ENCODE measurements at places on chromosomes 1 and 21.

DNA sequence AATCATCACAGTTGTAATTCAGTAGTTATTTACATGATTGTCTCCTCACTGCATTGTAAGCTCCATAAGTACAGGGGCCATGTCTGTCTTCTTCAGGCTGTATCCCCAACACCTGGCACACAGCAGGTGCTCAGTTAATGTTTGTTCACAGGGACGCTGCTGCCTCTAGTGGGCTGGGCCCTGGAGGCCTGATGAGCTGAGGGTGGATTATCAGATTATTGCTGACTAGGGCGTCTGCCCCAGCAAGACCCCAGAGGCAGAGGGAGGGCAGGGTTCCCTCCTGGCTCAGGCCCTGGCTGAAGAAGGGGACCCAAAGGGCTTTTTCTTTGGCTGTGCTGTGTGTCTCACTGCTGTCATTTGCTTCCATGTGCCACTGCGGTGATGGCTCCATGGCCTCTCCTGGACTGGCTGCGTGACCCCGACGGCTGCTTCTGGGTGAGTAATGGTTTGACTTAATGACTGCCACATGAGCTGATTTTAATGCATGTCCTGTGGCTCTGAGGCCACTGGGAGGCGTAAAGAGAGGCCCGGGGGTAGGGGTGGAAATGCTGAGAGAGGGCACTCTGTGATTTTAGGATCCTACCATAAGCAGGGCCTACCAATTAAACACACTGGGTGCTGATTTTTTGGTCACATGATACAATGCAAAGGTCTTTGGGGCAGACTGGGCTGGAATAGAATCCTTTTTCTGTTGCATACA is 20.8 kb upstream of the EPB41 start:
- DNase-seq = peak; percentile 39

GRCh38 chr1:234715252-234716014 is 105.5 kb upstream of the IRF2BP2 start:
- no peak for DNase-seq

- no peak for DNase-seq
Observed at GRCh38 chr1:204818998-204819397, 51.7 kb upstream of the NFASC start.

GRCh38 chr1:150072959-150073358 is 5.4 kb downstream of the VPS45 start:
- DNase-seq = peak; percentile 48

GRCh38 chr1:54681358-54681757 is 34.3 kb upstream of the TTC4 start:
- no peak for DNase-seq

DNA sequence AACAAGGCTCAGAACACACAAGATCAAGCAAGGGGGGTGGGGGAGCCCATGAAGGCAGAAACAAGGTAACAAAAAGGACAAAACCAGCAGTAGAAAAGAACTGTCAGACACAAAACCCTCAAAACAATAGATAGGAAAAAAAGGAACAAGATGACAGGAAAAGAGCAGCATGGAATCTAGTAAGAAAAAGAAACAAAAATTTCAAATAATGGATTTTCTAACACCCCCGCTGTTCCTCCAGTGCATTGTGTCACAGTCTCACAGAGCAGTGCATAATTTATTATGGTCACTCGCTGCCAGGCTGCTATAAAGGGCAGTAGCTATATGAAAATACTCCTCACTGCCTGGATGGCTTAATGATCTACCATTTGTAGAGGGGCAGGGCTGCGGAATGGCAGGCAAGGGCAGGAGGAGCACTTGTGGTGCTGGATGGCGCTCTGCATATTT is 567.9 kb downstream of the DPYD start:
- no peak for DNase-seq

DNA sequence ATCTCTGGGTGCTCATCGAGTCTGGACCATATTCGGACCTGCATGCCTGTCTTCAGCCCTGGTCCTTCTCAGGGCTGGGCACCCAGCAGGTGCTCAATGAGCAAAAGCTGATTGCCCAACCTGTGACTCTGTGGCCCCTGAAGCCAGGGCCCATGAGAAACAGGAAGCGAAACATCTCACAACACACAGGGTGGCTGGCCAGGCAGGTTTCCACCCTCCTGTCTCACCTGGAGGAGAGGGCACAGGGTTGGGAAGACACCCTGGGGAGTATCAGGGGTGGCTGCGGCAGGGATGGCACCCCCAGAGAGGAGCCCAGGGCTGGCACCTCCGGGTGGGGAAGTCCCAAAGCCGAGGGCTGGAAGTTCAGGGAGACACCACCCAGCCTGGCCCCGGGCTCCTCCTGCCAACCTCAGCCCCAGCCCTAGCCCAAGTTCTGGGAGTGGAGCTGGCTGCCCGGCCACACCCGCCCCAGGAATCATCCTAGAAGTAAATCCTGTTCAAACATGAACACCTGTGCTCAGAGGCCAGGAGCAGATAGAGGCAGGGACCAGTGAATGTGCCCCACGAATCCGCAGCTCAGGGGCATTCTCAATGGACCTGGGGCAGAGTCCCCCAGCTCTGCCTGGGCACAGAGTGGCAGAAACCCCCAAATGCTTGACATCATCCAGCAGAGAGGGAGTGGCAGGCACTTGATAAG is 54.6 kb downstream of the RAP1GAP start:
- no peak for DNase-seq

- no peak for DNase-seq
Observed at GRCh38 chr1:165829888-165830287, 2.5 kb downstream of the UCK2 start.

DNA sequence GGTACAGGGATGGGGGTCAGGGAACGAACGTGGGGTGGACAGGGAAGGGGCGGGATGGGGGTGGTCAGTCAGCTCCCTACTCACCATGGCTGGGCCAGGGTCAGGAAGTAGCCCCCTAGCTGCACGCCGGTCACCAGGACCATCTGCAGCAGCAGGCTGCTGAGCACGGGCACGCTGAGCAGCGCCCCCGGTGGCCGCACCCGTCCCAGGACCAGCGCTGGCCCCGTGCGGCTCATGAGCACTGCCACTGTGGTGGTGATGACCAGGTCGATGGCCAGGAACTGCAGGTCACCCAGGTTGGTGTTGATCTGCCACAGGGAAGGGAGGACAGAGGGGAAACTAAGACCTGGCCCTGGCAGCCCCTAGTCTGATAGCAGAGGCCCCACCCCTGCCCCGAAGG is 6.5 kb upstream of the MFAP2 start:
- DNase-seq = no peak

- DNase-seq = no peak
Observed at GRCh38 chr1:14280909-14281308, 317.6 kb upstream of the KAZN start.

DNA sequence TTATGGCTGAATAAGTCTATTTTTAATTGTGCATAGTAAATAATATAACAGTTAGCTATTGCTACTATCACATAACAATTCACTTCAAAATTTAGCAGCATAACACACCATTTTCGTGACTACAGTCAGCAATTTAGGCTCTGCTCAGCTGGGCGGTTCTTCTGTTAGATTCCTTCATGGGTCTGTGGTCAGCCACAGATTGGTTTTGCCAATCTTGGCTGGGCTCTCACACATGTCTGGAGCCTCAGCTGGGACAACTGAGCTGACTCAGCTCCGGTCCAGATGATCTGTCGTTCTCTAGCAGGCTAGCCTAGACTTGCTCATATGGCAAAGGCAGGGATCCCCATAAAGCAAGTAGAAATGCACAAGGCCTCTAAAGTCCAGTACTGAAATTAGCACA is 15.1 kb upstream of the CDC42BPA start:
- DNase-seq = no peak

DNA sequence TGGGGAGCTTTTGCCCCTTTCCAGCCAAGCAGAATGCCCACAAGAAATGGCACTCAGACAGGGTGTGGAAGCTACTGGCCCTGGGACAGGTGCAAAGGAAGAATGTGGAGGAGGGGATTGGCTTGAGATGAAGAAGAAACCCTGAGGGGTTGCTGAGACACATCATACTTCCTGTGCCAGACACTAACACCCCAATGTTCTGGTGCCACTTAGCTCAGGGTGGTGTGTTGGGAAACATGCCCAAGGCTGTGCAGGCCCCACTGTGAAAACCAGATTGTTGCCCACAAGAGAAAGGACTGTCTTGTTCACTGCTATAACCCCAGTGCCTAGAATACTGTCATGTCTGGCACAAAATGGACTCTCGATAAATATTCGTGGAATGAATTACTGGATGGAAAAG is 9.9 kb upstream of the PAQR6 start:
- DNase-seq = no peak

DNA sequence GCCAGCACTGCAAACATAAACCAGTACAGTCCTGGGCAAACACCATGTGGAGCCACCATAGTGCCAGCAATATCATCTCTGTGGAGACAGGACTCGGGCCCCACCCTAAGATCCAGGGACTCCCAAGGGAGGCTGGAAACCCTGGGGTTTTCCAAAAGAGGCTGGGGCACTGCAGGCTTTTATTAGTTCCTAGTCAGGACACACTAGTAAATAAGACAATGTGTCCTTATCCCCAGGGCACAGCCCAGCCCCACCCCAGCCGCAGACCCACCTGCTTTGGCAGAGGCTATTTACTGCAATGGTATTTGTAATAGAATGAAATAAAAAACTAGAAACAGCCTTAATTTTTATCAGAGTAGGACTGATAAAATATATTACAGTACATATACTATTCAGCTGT is 486 bp upstream of the GJB3 start:
- DNase-seq = no peak

GRCh38 chr1:156420205-156421061 is 51.4 kb downstream of the RHBG start:
- DNase-seq = peak; percentile 70

DNA sequence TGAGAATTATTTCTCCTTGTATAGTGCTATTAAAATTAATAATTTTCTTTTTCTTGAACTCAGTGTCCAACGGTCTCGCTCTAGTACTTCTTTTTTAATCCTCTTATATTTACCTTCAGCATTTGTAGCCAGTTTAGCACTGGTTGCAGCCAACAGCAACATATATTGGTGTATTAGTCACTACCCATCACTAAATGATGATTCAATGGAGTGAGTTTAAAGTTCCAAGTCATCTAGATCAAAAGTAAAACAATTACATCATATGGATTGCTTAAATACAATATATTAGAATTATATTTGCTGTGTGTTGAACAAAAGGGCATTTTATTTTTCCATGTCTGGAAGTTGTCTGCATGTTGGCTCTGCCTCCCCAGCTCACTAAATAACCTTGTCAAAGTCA is 591.8 kb downstream of the ADGRL2 start:
- no peak for DNase-seq

DNA sequence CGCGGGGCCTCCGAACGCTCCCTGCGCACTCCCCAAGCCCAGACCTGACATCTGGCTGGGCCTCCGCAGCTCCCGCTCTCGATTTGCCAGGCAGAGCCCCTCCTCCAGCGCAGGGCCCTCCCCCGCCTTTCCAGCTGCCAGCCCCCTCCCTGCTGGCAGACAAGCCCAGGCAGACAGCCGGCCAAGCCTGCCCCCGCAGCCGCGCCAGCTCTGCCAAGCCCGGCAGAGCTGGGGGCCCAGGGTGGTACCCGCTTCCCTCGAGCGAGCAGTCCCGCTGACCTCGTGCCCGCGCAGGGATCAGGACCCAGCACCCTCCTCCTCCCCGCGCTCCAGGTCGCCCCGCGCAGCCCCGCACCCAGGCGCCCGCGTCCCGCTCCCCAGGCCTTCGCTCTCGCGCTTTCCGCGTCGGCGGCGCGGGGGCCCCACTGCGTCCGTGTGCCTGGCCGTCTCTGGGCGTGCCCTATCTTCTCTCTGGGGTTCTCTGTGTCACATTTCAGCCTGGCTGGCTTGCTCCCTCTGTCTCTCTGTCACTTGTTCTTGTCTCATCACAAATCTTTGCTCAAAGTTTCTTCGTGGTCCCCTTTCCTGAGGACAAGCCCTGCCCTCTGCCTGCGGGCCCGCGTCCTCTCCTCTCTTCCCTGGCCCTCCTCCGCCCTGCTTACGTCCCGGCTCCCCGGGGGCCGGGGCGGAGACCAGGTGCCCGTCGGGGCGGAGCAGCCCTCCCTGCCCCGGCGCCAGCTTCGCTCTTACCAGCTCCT is 580 bp downstream of the INKA2 start:
- DNase-seq = peak; percentile 53

- no peak for DNase-seq
Observed at GRCh38 chr1:19678931-19679453, 14.3 kb downstream of the HTR6 start.

DNA sequence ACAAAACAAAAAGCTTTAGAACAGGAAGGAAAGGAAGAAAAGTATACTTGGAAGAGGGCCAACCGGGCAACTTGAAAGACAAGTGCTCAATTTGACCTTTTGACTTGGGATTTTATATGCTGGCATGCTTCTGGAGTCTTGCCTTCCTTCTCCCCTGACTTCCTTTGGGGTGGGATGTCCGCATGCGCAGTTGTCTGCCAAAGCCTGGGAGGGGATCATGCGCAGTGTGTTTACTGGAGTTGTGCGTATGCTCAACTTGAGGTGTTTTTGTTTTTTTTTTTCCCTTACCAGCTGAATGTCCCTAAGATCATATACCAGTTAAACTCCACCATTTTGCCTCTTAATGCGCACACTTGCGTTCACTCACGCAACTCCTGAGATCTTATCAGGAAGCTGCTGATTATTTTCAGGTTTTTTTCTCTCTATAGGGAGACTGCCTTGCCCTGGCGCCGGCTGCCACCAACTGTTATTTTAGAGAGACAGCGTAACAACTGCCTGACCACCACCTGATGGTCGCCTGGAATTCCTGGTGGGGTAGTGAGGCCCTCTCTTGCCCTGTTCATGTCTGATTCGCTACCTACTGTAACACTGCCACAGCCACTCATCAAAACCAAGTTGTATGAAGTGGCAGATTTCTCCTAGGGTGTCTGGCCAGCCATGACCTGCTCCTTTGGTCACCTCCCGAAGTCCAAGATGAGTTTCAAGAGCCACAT is 138.7 kb upstream of the ZNF644 start:
- DNase-seq = no peak

GRCh38 chr1:59103457-59103856 is 193.4 kb upstream of the FGGY start:
- DNase-seq = no peak

GRCh38 chr1:55209247-55209646 is 5.9 kb downstream of the USP24 start:
- DNase-seq = no peak

DNA sequence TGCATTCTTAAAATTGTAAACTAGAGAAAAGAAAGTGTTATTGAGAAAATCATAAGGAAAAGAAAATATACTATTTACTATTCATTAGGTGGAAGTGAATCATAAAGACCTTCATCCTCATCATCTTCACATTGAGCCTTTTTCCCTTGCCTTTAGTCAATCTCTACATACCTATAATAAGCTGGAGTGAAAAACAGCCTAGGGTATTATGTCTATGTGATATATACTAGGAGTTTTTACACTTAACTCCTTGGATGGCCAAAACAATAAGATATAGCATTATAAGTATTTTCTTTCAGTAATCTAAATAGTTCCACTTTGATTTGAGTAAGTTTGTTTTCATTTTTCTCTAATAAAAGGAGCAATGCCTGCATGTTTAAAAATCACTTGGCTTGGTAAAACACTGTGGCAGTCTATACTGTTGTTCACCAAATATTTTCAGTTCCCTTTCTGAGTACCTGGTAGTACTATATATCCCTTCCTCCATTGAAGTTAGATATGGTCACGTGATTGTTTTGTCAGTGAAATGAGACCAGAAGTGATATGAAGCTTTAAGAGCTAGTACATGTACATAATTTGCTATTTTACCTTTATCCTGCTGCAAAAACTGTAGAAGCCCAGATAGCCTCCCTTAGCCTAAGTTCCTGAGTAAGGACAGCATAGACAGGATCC is 78.3 kb downstream of the CLEC20A start:
- DNase-seq = no peak

All from CD4-positive, alpha-beta T cell treated with Interleukin-10 for 1 hour (primary cell).